Left ventricle myocardium inferior (tissue), 1 donor: ENCODE measurements at places on chromosomes 6 and 20. TPM values are rescaled to one million over a fixed set of nuclear protein-coding genes. Genes with fewer than 3 reads are reported as not detected.

Gene HLA-DOA
- total RNA-seq, result 1.8 TPM

Gene DEFB124
- not detected for total RNA-seq

Gene COL9A1
- total RNA-seq, result 0.08 TPM

Gene RSPO3
- total RNA-seq, result 0.27 TPM

Gene PDE7B
- total RNA-seq, result 12.6 TPM

Gene GLP1R
- total RNA-seq, result 7.5 TPM

Gene IRF4
- 0.22 TPM for total RNA-seq

Gene ENPP4
- 21.9 TPM for total RNA-seq

Gene MDFI
- 0.77 TPM for total RNA-seq

Gene EFHC1
- 5.7 TPM for total RNA-seq

Gene EEF1A2
- total RNA-seq, result 1,286 TPM

Gene PKIB
- 0.30 TPM for total RNA-seq

Gene PRDM13
- not detected for total RNA-seq

DNA sequence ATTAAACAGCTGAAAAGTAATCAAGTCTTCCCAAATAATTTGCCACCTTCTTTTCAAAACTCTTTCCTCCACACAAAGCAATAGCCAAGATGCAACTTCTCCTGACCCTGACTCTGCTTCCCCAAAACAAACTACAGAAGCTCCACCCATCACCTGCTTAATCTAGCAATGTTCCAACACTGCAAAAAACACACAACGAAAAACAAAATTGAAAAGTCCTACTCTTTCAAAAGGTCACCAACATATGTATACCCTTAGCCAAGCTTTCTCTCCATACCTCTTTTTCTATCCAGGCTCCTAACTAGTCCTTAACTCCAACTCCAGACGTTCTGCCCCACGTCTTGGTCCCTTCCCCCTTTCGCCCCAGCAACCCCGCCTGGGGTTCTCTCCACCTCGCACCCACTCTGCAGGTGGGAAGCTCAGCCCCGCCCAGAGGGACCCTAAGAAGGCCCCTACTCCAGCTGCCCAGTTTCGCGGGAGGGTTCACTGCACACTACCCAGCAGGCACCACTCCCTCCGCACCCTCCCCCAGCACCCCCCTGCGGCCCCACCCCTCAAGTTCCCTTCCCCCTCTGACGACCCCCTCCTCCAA, 717 bp downstream of the CSNK2A1 start:
- no peak for DNase-seq

GRCh38 chr6:106469882-106470281, 109.4 kb downstream of the CRYBG1 start:
- DNase-seq, result no peak

DNA sequence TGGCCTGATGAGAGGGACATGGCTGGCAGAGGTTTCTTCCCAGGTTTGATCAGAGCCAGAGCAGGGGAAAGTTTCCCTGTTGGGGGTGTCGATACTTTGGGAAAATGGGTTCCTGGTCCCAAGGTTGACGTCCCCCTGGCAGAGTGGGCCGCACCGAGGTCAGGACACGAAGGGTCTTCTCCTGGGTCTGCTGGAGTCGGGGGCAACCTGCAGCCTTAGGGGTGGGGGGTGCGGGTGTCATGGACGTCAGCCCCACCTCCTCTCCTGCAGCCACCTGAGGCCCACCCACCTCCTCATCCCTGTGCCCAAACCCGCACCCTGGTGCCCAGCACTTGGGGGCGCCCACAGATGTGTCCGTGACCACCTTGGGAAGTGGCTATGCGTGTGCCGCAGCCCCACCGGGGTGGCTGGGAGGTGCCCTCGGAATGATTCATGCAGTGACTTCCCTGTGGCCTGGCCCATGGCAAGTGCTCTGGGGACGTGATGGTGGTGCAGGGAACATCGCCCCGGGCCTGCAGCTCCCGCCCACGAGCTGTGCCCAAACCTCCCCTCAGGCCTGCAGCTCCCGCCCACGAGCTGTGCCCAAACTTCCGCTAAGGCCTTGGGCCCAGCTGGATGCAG, 64.9 kb downstream of the YTHDF1 start:
- DNase-seq, result no peak

GRCh38 chr6:136739071-136739470, 53.2 kb downstream of the MAP3K5 start:
- DNase-seq, result no peak

- no peak for DNase-seq
Measured at GRCh38 chr6:119342430-119342829, 7.1 kb downstream of the MAN1A1 start.

- DNase-seq, result no peak
Measured at GRCh38 chr6:6746970-6747338, 158.4 kb downstream of the LY86 start.

DNA sequence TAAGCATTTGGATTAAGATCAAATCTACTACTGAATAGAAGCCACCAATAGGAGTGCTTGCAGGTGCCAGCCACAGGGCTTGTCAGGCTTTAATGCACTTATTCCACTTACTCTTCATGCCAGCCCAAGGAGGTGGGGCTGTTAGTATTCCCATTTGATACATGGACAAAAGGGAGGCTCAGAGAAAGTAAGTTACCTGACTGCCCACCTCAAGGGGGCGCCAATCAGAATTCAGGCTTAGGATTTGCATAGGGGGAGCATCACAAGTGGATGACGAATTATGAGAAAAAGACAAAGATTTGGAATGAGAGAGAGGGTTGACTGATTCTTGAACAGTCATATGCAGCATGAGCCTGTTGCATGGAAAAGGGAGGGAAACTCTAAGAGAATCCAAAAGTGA, 188.4 kb upstream of the TSHZ2 start:
- no peak for DNase-seq

- no peak for DNase-seq
Measured at GRCh38 chr6:24076011-24076410, 50.0 kb upstream of the NRSN1 start.

DNA sequence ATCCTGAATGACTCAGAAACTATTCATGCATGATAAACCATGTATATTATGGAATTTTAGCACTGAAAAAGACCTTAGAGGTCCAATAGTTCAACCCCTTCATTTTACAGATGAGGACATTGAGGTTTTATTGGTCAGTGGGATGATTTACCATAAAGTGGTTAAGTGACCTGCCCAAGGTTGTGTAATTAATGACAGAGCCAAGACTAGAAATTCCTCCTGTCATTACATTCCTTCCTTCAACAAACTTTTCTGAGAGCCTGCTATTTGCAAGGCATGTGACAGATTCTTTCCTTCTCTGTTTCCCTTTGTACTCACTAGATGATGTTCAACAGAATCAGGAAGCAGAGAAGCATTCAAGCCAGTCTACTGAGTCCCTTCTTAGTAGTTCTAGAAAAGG, 170.7 kb upstream of the KCNK16 start:
- DNase-seq, result no peak

DNA sequence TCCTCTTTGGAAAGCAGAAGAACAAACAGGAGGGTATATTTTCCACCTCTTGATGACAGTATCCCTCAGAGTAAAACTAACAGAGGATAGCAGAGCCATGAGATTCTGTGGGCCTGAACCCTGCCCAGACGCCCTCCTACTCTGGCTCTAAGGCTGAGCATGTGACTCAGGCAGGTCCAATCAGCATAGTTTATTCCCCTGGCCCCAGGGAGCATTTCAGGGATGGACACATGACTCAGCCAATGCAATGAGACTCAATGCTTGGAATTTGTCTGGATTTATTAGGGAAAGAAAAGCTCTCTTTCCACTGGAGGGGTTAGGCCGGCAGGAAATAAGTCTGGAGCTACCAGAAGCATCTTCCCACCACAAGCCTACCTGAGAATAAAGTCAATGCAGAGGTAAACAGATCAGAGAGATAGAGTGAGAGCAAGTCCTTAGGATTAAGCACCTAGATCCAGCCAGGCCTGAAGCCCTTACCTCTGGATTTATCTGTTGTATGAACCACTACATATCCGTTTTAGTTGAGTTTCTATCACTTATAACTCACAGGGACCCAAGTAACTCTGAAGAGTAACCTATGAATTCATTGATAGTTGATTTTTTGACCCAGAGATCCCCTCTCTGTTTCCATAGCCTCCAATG, 68.2 kb upstream of the EYA2 start:
- no peak for DNase-seq

GRCh38 chr20:7980332-7981046, 39.1 kb downstream of the TMX4 start:
- no peak for DNase-seq

- no peak for DNase-seq
Measured at GRCh38 chr6:48826901-48827701, 636.0 kb downstream of the MMUT start.

DNA sequence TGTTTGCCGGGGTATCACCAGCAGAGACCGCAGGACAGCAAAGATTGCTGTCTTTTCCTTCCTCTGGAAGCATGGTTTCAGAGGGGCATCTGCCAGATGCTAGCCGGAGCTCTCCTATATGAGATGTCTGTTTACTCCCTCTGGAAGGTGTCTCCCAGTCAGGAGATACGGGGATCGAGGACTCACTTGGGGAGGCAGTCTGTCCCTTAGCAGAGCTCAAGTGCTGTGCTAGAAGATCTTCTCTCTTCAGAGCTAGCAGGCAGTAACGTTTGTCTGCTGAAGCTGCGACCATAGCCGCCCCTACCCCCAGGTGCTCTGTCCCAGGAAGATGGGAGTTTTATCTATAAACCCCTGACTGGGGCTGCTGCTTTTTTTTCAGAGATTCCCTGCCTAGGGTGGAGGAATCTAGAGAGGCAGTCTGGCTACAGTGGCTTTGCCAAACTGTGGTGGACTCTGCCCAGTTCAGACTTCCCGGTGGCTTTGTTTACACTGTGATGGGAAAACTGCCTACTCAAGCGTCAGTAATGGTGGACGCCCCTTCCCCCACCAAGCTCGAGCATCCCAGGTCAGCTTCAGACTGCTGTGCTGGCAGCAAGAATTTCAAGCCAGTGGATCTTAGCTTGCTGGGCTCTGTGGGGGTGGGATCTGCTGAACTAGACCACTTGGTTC, 133.0 kb upstream of the FLRT3 start:
- no peak for DNase-seq

GRCh38 chr20:3887876-3888620, 1.1 kb upstream of the PANK2 start:
- DNase-seq, result no peak

GRCh38 chr20:60131375-60131774, 173.2 kb downstream of the CDH26 start:
- DNase-seq, result no peak

GRCh38 chr6:37851997-37852524, 32.5 kb downstream of the ZFAND3 start:
- no peak for DNase-seq

GRCh38 chr6:9520417-9521151, 894.3 kb downstream of the TFAP2A start:
- DNase-seq, result no peak

DNA sequence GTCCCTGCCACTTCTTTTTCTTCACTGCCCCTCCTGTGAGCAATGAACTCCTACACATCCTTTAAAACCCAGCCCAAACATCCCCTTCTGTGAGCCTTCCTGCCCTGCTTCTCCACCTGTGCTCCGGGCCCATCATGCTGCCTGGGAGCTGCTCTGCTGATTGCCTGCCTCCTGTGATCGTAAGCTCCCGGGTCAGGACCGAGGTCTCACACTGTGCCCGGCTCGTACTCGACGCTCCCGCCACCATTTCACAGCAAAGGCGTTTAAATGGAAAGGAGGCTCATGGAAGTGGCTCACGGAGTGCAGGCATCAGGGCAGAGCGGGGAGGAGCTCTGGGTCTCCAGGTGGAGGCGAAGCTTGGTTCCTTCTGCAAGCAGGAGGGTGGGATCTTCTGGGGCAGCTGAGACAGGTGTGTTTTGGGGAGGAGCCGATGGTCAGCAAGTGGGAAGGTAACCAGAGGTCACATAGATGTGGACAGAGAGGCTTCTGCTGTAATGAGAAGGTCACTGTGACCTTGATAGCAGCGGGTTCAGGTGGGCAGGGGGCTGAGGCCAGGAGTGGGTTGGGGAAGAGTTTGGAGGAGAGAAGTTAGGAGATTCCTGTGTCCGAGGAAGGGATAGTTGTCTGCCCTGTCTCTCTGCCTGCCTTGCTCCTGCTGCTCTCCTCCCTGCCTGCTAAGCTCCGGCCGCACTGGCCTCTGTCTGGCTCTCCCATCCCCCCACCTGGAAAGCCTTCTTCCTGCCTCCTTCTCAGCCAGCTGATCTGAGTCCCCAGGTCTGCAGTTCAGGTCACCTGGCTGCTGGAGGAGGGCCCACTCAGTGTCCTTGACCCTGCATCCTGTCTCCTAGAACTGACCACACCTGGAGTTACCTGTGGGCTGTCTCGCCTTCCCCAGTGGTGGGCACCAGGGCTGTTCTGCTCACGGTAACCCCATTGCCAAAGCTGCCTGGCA, 52.7 kb upstream of the FRMD1 start:
- no peak for DNase-seq

DNA sequence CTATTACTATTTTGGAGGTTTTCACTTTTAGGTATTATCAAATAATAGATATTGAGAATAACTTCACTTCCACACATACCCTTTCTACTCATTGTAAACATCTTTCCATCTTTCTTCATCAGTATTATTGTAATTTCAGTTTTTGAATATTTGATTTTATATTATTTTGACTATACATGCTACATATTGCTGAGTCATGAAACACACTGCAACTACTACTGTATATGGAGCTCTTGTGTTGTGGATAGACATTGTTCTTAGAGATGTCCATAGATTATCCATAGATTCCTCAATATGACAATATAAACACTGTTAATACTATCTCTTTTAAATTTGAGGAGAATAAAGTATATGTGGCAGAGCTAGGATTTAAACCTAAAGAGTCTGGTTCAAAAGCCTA, 819 bp upstream of the IMPG1 start:
- DNase-seq, result no peak

- no peak for DNase-seq
Measured at GRCh38 chr20:4113615-4114603, 98.6 kb upstream of the RNF24 start.

- DNase-seq, result no peak
Measured at GRCh38 chr6:37324131-37325033, 29.4 kb upstream of the RNF8 start.

DNA sequence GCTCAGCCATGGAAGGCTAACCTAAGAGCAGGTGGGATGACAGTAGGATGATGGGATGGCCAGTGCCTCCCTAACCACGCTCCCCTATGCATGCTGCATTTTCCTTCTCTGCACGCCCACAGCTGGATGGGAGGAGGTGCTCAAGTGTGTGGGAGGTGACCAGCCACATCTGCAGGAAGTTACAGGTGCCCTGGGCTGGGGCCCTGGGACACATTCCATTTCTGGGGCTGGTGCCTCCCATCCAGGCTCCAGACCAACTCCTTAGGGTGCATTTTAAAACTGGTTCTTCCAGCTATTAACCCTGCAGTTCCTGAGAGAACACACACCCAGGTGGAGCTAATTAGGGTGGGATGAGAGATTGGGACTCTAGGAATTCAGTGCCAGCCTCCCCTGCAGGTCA, 135.3 kb upstream of the ARMC2 start:
- no peak for DNase-seq

DNA sequence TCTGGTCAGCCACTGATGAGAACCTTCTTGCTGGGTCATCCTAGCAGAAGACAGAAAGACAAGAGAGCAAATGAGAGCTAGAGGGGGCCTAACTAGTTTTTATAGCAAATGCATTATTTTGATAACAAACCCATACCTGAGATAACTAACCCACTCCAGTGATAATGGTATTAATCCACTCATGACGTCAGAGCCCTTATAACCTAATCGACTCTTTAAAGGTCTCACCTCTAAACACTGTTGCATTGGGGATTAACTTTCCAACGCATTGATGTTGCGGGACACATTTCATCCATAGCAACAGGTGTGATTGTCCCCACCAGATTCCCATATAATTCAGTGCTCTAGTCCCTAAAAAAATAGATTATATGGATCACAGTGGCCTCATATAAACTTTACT, 312.1 kb downstream of the HTR1B start:
- no peak for DNase-seq
